ENCODE measurements at places on chromosomes 2 and 18.

DNA sequence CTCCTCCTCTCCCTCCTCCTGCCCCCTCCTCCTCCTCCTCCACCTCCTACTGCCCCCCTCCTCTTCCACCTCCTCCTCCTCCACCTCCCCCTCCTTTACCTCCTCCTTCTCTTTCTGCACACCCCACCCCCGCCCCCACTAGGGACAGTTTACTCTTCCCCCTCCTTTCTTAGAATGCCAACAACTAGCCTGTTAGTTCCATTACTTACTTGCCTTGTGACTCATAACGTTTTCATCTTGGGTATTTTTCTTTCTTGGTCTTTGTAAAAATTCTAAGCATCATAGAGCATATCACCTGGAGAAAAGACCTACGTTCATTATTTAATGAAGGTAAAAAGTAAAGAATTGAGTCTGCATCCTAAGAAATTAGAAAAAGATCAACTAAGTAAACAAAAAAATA is 165.3 kb downstream of the NEDD4L start:
- DNase-seq, result no peak

DNA sequence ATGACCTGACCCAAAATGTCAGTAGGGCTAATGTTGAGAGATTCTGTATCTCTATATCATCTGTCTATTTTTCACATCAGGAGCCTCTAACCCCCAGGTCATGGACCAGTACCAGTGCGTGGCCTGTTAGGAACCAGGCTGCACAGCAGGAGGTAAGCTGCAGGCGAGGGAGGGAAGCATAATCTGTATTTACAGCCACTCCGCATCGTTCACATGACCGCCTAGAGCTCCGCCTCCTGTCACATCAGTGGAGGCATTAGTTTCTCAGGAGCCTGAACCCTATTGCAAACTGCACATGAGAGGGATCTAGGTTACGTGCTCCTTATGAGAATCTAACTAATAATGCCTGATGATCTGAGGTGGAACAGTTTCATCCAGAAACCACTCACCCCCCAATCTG is 180.6 kb downstream of the RDH14 start:
- DNase-seq, result no peak

DNA sequence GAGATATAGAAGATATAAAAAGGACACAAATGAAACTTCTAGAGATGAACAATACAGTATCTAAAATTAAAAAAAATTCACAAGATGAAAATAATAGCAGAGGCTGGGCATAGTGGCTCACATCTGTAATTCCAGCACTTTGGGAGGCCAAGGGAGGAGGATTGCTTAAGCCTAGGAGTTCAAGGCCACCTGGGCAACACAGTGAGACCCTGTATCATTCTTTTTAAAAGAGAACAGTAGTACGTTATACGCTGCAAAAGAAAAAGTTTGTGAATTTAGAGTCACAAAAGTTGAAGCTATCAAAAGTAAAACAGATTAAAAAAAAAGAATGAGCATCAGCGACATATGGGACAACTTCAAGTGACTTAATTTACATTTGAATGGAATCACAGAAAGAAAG is 81.6 kb upstream of the ZFP36L2 start:
- DNase-seq, result no peak

DNA sequence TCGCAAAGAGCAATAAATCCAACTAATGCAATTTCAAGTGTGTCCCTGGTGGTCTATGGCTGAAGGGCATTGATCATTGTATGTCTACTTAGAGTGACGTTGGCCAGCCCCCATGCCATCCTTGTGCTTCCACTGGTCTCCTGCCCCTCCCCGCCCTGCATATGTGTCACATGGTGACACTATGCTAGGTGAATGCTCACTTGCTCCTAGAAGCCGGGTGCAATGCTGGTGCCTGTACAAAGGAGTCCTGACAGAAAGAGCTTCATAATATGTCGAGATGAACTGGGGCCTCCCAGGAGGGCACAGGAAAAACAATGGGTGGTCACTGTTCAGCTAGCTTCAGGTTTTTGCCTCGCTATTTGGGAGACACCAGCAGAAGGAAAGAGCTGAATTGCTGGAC is 5.9 kb upstream of the TRABD2A start:
- DNase-seq, result no peak

- DNase-seq, result no peak
Observed at GRCh38 chr2:236370847-236371409, 106.7 kb upstream of the ASB18 start.

- DNase-seq, result peak; percentile 95
Observed at GRCh38 chr2:189179570-189179950, at the start of gene COL5A2. TSS of gene COL5A2 (minus strand) at chr2:189179761. CDS start at chr2:189179604, 157 bp downstream.

- peak; percentile 9 for DNase-seq
Observed at GRCh38 chr2:134727385-134727784, 8.6 kb upstream of the TMEM163 start.

GRCh38 chr2:69833752-69834151 is 4.3 kb downstream of the GMCL1 start:
- no peak for DNase-seq

- peak; percentile 55 for DNase-seq
Observed at GRCh38 chr18:28163201-28163775, 13.6 kb downstream of the CDH2 start.

DNA sequence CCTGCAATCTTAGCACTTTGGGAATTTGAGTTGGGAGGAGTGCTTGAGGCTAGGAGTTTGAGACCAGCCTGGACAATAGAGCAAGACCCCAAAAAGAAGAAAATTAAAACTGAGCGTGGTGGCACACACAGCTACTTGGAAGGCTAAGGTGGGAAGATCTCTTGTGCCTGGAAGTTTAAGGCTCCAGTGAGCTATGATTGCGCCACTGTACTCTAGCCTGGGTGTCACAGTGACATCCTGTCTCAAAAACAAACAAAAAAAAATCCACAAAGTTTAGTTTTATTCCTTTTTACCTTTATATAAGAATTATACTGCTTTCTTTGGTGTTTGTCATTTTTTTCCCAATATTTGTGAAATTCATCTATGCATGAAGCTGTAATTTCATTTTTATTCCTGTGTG is 20.3 kb downstream of the SLC39A10 start:
- DNase-seq, result no peak

DNA sequence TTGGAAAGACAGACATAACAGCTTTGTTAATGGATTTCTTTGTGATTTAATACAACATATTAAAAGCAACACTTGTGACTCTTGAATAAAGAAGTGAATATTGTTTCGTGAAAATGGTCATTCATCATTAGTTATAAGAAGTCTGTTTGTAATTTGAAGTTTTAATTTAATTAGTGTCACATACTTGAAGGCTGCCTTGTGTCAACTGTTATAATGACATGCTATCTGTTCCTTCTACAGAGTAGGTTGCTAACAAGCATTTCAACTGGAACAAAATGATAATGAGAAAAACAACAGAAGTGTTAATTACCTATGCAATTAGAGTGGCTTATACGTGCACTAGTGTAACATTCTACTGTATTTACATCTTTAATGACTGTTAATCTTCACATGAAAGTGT is 624.7 kb downstream of the LRP1B start:
- no peak for DNase-seq

- DNase-seq, result no peak
Observed at GRCh38 chr2:51994123-51994763, 962.3 kb upstream of the NRXN1 start.

- DNase-seq, result no peak
Observed at GRCh38 chr2:110818767-110819481, 86.6 kb downstream of the ACOXL start.

GRCh38 chr2:201436141-201436540 is 15.1 kb downstream of the TRAK2 start:
- DNase-seq, result peak; percentile 50

DNA sequence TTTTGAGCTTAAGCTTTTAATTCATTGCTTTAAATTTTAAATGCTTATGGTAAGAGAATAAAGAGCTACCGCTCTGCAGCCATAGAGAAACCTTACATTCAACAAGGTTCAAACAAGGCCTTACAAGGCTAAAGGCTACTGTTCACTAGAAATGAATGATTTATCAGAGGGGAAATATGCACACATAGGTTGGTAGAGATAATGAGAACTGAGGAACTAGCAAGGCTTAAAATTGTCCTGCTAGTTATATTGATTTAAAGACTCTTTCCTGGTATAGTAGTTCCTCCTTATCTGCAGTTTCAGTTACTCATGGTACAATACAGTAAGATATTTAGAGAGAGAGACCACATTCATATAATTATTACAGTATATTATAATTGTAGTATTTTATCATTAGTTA is 193.4 kb downstream of the WDR7 start:
- DNase-seq, result no peak
